ENCODE measurements at places on chromosomes 3 and 15.

DNA sequence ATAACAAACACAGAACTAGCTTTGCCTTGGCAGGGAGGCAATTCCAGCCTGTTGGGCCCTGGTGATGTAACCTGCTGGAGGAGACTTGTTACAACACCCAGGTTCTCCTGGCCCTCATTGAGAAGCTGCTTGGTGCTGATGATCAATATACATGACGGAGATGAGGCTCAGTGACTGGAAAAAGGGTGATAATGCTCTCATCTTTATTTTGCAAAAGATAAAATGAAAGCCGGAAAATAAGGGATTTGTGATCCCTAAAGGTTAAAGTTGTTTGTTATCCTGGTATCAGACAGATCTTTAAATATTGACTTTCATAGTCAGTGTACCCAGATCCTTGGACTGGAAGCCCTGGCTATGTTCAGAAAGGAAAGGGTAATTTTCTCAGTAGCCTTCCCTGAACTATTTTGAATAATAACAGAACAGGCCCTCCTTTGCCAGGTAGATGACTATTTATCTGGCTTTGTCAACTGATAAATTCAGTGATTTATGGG, 118.9 kb upstream of the MEIS2 start:
- DNase-seq, result no peak

DNA sequence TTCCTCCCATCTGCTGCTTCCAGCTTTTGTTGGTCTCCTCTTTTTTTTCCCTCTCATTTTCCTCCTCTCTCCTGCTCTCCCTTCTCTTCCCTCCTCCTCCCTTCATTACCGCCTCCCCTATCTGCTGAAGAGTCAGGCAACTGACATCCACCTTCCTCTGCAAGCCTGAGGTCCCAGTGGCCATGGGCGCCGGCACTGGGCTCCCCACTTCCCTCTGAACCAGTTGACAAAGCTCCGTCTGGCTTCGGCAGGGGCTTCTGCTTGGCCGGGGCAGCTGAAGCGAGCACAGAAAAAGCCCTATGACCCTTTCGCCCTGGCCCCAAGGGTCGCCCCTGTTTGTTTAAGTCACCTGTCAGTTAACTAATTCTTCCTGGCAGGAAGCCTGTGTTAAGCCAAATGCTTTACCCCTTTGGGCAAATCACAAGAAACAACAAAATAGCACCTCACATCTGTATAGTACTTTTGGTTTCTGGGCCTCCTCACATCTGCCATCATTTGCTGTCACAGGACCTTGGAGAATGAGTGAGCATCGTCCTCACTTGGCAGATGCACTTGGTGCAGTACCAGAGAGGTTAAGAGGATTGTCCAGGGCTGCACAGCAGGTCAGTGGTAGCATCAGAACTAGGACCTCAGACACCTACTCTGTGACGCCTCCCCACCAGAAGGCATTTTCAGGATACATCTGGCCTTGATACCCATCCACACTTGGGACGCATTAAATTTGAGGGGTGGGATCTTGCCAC, 27.7 kb downstream of the ITGA11 start:
- DNase-seq, result no peak

GRCh38 chr15:35540021-35540420, 5.9 kb downstream of the DPH6 start:
- DNase-seq, result no peak

DNA sequence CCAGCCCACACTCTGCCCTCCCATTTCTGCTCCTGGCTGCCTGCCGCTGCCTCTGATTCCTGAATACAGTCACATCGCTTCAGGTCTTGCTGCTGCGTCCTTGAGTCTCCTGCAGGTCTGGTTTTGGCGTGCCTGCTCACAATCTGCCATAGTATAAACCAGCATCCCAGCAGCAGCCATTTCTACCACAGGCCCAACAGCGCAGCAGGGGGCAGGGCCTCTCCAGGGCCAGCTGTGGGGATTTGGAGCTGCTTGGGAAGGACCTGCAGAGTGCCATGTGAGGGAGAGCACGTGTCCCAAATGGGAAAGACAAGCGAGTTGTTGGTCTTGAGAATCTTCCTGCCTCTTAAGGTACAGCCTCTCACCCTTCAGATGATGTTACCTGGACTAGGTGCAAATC, 398.3 kb upstream of the PPP2R3A start:
- DNase-seq, result no peak

- no peak for DNase-seq
Measured at GRCh38 chr15:99826157-99826780, 93.0 kb upstream of the LYSMD4 start.

- no peak for DNase-seq
Measured at GRCh38 chr3:24490151-24490550, 4.5 kb downstream of the THRB start.

- DNase-seq, result no peak
Measured at GRCh38 chr15:69393831-69394491, 20.2 kb upstream of the KIF23 start.
